ENCODE measurements at places on chromosomes 6 and 20.

DNA sequence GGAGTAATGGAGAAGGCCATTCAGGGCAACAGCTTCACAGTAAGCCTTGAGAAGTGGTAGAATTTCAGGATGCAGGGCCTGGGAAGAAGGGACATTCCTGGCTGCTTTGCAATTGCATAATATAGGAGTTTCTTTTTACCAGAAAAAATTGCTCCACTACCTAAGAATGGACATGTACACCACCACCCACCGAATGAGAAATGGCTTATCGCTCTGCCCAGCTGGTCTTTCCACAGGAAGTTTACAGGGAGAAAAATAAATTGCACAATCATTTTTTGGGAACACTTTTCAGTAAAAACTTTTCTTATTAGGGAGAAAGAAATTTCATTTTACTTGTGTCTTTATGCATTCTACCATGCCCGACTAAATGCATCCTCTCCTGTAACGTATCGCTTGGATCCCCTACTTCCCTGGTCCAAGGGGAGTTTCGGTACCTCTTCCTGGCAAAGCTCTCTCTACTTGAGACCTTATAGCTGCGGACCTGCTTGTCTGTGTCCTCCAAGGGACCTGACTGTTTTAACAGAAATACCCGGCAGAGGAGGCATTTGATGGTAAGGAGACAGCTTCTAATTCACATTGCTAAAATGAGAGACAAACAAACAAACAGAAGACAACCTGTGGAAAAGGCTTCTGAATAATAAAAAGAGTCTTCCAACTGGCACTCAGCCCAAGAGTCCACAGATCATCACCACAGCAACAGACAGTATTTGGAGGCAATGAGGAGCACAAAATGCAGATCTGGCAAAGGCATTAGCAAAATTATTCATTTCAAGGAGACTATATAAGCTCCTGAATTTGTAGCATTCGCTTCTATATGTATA, 54.2 kb downstream of the MAP3K5 start:
- no peak for DNase-seq

DNA sequence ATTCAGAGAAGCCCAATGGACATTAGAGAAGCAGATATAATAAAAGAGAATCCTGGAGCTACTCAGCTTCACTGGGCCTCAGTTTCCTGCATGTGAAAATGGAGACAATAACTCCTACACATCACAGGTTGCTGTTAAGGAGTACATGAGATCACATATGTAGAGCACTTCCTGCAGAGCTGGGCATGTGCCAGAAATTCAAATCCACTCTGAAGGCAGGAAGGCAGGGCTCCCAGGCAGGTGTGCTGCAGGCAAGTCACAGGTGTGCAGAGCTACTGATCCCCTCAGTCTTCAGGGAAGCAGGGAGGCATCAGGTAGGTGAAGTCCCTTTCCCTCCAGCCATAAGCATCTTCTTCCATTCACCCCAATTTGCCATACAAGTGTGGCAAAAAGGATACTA, 48.0 kb downstream of the DST start:
- DNase-seq = no peak

DNA sequence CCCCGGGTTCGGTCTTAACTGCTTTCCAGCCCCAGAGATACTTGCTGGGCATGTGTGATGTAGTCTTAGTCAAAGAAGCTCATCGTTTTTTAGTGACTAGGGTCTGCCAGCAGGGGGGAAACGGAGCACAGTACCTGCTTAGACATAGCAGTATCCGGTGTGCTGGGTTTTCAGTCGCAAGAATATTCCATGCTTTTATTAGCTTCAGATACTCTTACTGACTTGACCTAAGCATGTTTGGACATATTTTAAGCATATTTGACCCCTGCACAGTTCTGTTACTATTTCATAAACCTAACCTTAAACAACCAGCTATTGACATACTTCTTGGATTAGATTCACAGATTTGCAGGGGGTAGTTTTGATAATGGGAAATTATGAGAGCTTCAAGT, 3.0 kb downstream of the E2F3 start:
- no peak for DNase-seq

- DNase-seq = no peak
Measured at GRCh38 chr6:17269840-17270239, 11.3 kb upstream of the RBM24 start.

DNA sequence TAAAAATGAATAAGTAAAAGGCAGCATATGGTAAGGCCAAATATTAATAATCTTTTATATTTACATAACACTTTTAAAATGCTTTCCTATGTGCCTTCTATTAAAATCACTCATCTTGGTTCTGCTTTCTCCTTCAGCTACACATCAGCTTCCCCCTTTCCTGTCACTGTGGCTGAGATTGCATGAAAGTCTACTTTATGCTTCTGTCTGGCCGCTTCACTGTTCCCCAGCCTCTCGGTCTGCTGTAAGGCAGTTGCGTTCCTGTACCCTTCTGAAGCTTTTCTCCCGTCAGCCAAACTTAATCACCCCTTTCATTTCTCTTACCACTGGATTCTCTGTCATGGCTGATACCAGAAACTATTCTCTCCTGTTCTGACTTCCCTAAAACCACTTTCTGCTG, 34.6 kb downstream of the SOX4 start:
- no peak for DNase-seq

GRCh38 chr6:133326584-133326983, 85.4 kb downstream of the EYA4 start:
- no peak for DNase-seq

DNA sequence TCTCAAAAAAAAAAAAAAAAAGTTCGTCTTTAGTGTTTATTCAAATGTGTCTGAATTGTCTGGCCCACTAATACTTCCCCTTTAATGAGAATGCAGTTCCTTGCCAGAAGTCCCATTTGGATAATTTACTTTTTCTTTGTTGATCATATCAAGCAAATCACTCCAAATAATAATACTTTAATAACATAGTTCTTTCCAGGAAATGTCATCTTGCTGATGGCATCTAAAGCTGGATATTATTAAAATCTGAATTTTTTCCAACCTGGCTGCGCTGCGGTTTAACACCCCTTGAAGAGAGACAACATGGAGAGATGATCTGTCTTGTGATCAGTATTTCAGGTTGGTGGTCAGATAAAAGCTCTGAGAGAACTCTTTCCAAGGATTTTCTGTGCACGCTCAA, 111.2 kb upstream of the CNKSR3 start:
- DNase-seq = no peak
